Spinal cord (tissue), 10 donors: ENCODE measurements at places on chromosomes 5 and 9. TPM values are rescaled to one million over a fixed set of nuclear protein-coding genes. Genes with fewer than 3 reads are reported as not detected.
A peak's percentile ranks its signal among the peaks of the same experiment; 100 is the strongest.

The PCDHGC3 gene
- total RNA-seq: 114 TPM

The ABO gene
- total RNA-seq: 0.28 TPM

The FAT2 gene
- total RNA-seq: 3.2 TPM

The PCDHB9 gene
- 3.5 TPM for total RNA-seq

The KIF3A gene
- 97.6 TPM for total RNA-seq

The ZNF883 gene
- total RNA-seq: 14.9 TPM

The KCNN2 gene
- total RNA-seq: 27.2 TPM

The WNK2 gene
- total RNA-seq: 29.2 TPM

The SLIT3 gene
- 18.5 TPM for total RNA-seq

The LCN1 gene
- not detected for total RNA-seq

DNA sequence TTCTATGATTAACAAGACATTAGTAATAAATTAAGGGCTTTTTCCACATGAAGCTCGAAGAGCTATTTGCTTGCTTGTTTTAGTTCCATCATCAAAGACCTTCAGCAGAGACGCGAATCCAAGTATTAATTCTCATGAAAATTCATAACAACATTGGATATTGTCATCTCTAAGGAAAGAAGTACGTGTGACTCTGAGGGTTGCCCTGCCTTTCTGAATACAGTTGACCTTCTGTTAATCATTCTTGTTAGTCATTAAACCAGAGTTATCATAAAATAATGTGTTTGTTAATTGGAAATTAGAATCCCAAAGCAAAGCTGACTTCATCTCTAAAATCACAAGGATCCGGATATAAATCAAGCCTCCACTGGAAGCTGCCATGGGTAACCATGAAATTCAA lies 222.5 kb downstream of the ZNF608 start:
- H3K4me1 ChIP-seq: no peaks in the 10 kb centered on the region
- DNase-seq: no peak
- H3K27ac ChIP-seq: no peak overlapping the region

DNA sequence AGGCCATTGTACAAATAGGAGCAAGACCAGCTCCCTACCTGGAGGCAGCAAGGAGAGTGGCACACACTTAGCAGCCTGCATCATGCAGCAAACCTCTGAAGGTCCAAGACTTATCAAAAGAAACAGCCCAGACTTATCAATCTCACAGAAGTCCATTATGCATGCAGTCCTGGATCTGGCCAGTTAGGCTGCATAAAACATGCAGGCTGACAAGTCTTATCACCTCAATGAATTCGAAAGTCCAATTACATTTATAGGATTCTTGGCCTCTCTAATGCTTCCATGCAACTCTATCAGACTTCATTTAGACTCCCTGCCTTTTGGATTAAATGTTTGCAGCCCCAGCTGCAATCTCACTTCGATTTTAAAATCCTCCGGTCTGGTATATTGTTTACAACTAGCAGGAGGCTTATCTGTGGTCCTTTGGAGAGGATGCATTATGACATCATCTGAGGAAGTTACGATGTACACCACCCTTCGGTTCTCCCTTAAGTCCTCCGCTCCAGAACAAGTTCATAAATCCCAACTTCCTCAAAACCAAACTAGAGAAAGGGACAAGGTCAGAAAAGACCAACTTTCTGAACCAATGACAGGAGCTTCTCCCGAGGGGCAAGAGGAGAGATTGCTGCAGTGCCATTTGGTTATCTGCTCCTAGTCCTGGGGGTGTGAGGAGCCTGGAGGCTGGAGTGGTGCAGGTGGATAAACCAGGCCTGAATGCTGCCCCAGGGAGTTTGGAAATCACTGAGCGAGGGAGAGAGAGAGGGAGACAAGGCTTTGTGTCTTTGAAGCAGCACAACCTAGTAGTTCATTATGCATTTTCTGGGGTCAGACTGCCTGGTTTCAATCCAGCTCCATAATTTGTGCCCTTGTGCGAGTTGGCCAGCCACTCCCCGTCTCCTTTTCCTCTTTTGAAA lies 313.9 kb downstream of the TLE1 start:
- no peak overlapping the region for H3K4me3 ChIP-seq
- no peaks in the 10 kb centered on the region for H3K27me3 ChIP-seq
- no peaks in the 10 kb centered on the region for H3K36me3 ChIP-seq
- H3K27ac ChIP-seq: no peak overlapping the region

- H3K4me1 ChIP-seq: no peaks in the 10 kb centered on the region
- no peaks in the 10 kb centered on the region for H3K36me3 ChIP-seq
- no peak overlapping the region for H3K4me3 ChIP-seq
- no peak overlapping the region for H3K27ac ChIP-seq
- H3K27me3 ChIP-seq: no peaks in the 10 kb centered on the region
Observed at GRCh38 chr9:91758491-91758981, 191.5 kb downstream of the ROR2 start.

GRCh38 chr5:179152941-179153340 lies 92.8 kb downstream of the ZNF354C start:
- no peak overlapping the region for H3K27ac ChIP-seq
- H3K4me1 ChIP-seq: no peaks in the 10 kb centered on the region
- no peak for DNase-seq
- H3K4me3 ChIP-seq: no peak overlapping the region
- H3K36me3 ChIP-seq: peaks cover 32% of the 10 kb centered on the region

DNA sequence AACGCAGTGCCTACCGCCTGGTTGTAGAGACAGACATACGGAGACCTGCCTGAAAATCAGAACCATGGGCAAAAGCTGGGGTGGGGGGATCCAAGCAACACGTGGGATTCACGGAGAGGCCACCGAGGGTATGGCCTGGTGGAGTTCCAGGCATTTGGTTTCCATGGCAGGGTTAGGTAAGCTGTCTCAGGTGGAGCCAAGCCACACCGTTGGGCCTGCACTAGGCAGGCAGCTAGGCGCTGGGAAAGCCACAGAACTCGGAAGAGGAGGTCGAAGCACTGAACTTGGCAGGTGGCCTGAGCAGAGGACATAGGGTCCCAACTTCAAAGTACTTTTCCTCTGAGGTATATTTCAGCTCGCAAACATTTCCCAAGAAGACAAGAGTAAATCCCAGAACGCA lies 111.6 kb downstream of the ISL1 start:
- H3K27ac ChIP-seq: no peak overlapping the region
- H3K36me3 ChIP-seq: no peaks in the 10 kb centered on the region
- no peaks in the 10 kb centered on the region for H3K27me3 ChIP-seq
- no peak for DNase-seq
- H3K4me3 ChIP-seq: no peak overlapping the region
- no peaks in the 10 kb centered on the region for H3K4me1 ChIP-seq

- DNase-seq: peak; percentile 15
- peaks cover 11% of the 10 kb centered on the region for H3K27me3 ChIP-seq
Observed at GRCh38 chr5:134070725-134071613, 43.5 kb upstream of the TCF7 start.

GRCh38 chr9:137493364-137494103 lies 34.4 kb upstream of the NSMF start:
- no peak overlapping the region for H3K4me3 ChIP-seq
- no peaks in the 10 kb centered on the region for H3K27me3 ChIP-seq

- peaks cover 10% of the 10 kb centered on the region for H3K27me3 ChIP-seq
- no peaks in the 10 kb centered on the region for H3K4me1 ChIP-seq
- no peak overlapping the region for H3K27ac ChIP-seq
- H3K36me3 ChIP-seq: no peaks in the 10 kb centered on the region
Observed at GRCh38 chr5:73327908-73328455, 120.6 kb downstream of the FOXD1 start.

DNA sequence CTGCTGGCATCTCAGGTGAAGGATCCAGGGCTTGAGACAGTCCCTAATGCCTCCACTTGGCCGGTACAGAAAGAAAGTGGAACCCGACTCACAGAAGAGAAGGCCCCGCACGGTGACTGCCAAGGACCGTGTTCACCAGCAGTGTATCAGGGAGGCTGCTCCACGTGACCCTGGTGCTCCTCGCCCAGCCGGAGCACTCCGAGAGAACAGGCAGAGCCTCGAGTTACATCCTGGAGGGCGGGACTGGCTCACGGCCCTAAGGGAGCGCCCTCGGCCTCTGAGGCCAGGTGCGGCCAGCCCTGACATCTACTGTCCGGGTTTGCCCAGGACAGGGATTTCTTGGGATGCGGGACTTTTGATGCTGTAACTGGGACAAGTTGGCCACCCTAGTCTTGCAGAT lies 104.0 kb upstream of the SARDH start:
- H3K27ac ChIP-seq: no peak overlapping the region
- H3K4me3 ChIP-seq: no peak overlapping the region
- peaks cover 26% of the 10 kb centered on the region for H3K36me3 ChIP-seq
- DNase-seq: peak; percentile 41
- peaks cover 72% of the 10 kb centered on the region for H3K4me1 ChIP-seq
- no peaks in the 10 kb centered on the region for H3K27me3 ChIP-seq

DNA sequence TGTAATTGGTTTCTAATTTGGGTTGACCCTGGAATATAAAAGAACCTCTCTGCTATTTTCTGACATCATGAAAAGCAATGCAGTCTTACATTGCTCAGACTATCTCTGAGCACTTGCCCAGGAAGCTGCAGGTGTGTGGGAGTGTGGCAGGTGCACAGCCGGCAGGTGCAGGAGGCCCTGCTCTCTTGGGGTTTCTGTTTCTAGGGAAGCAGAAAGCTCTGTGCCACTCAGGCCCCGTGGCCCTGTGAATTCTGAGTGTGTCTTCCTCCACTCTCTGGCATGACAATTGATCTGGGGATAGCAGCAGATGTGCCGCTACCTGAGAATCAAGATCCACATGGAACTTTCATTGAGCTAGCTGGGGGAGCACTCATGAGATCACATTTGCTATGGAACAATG lies 45.7 kb upstream of the IRX2 start:
- no peaks in the 10 kb centered on the region for H3K36me3 ChIP-seq
- no peak overlapping the region for H3K4me3 ChIP-seq
- no peaks in the 10 kb centered on the region for H3K27me3 ChIP-seq
- no peak overlapping the region for H3K27ac ChIP-seq
